ENCODE measurements at places on chromosomes 3 and 15.

- DNase-seq = no peak
These were observed 340.2 kb upstream of the IGF1R start for GRCh38 chr15:98308117-98308516.

DNA sequence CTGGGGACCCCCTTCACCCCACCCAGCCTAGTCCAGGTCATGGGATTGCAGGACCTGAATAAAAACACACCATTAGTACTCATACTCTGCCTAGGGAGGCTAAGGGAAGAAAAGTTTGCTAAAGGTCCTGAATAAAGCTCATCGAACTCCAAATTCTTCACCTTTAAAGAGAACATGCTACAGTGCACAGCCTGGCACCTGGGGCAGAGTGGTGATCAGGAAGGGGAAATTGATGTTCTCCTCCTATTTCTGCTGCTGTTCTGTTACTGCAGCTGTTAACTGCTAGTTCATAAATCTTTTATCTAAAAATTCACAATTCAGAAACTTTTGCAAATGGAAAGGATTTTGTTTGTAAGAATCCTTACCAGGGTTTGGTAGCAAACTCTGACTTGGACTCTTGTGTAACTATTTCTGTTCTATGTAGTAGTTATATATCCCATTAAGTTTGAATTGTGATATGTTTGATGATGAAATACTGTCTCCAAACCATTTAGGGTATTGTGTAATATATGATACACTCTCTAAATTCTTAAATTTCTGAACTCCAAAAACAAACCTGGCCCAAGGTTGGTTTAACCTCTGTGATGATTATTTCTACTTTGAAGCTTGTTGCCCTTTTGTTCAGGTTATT, 27.9 kb downstream of the MCTP2 start:
- no peak for DNase-seq

DNA sequence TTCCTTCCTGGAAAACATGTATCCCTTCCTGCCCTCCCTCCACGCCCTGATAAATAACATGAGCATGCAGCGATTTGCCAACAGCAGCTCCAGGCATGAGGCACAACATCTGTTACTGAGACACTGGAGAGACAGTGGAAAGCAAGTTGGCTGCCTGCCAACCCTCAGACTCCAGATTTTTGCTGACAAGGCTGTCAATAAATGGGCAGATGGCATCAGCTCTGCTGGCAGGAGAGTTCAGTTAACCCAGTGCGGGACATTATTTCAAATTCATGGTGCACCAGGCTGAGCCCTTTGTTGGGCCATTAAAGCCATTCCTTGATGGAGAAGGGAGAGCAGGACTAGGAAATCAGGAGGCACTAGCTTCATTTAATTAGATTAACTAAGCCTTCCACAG, 293.3 kb downstream of the MEX3B start:
- peak; percentile 54 for DNase-seq

DNA sequence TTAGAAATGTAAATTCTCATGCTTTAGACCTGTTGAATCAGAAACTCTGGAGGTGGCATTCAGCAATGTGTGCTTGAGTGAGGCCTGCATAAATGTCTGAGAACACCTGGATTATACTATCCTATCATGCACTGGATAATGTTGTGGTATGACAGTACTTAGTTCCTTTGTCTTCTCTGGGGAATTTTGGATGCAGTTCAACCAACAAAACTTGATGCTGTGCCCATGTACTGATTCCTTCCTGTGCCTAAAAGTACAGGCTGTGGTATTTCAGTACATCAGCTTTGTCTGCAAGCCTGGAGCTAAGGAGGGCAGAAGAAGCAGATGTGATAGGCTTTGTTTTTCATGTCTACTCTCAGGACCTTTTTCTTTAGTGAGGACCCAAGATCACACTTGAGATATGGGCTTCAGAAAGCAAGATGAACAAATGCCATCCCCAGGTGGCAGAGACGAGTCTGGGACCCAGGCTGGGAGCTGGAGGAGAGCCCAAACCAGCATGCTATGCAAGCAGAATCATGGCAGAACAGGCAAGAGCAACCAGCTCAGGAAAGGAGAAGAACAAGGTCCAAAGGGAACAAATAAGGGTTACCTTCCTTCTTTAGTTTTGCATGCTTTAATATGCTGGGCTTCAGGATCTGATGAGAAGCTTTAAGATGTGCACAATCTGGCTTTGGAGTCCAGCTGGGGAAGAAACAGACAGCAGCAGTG, 124.7 kb downstream of the MYRIP start:
- DNase-seq = no peak

- DNase-seq = no peak
These were observed 7.7 kb downstream of the TUBGCP4 start for GRCh38 chr15:43378601-43379000.

DNA sequence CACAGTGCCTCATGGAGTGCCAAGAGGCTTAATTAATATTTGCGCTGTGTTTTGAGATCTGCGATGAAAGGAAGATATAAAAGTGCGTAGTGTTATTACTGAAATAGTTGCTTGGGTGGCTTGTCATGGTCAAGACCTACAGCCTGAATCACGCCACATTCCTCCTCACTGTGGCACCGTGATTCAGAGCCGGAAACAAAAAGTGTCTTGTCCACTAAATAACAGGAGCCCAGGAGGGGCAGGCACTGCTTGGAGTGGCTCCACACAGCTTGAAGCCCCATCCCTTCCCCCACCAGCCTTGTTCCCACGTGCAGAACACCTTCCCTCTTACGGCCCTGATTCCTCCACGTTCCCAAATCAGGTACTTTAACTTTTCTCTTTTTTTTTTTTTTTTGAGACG, 1.2 kb upstream of the LRRC15 start:
- DNase-seq = no peak
